ENCODE measurements at places on chromosomes 3 and 15.

GRCh38 chr15:98881526-98882520, 125.8 kb downstream of the PGPEP1L start:
- DNase-seq: peak; percentile 73

DNA sequence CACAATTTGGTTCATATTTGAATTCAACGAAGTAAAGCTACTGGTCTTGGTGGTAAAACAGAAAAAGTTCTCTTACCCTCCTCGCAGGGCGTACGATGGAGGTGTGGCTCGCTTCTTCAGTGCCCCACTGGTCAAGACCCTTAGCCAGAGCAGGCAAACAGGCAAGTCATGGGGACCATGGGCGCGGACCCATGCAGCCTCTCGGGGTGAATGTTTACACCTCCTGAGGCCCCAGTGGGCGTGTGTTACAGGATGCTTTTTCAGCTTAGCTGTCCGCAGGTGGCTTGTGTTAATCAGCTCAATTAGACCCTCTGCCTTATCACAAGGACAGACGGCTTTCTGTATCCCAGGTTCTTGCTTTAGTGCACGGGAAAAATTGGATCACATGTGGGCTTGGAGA, 991.8 kb downstream of the GBE1 start:
- DNase-seq: no peak

- peak; percentile 73 for DNase-seq
These were observed 57.2 kb downstream of the SEC22A start for GRCh38 chr3:123258811-123259420.

DNA sequence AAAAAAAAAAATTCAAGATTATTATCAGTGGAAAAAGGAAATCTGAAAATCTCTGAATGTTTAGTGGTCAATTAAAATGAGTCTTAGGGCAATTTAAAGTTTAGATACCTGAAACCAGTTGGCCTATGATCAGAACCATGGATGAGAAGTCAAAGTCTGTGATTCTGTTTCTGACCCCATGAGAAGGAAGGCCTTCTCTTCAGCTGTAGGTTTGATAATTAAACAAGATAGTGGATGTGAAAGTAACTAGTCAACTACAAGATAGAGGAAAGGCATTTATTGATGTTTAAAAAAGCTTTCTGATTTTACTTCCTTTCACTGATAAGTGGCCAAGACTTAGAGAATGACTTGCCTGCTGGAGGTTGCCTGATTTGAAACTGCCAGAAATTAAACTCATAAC, 8.7 kb downstream of the PLS1 start:
- no peak for DNase-seq

DNA sequence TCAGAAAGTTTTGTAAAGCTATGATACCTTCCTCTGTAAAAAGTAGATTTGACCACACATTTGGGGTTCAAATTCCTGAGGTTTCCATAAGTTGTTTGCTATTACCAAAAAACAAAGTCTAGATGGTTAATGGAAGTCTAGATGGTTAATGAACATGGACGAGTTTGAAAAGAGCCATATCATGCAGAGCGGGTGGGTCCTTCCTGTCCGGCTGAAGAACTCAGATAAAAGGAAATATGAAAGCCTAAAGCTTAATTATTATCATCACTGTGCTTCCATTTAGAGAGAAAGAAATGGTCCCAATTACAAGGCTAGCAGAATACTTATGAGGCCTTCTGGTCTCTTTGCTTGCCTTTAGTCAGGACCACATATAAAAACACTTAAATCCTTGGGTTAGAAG, 132.1 kb upstream of the SATB1 start:
- no peak for DNase-seq

- DNase-seq: peak; percentile 53
These were observed 8.8 kb downstream of the NEK10 start for GRCh38 chr3:27360113-27361078.

GRCh38 chr3:57785446-57785845, 29.3 kb downstream of the SLMAP start:
- DNase-seq: no peak

- DNase-seq: no peak
These were observed 233.8 kb downstream of the NTRK3 start for GRCh38 chr15:88022716-88023115.

DNA sequence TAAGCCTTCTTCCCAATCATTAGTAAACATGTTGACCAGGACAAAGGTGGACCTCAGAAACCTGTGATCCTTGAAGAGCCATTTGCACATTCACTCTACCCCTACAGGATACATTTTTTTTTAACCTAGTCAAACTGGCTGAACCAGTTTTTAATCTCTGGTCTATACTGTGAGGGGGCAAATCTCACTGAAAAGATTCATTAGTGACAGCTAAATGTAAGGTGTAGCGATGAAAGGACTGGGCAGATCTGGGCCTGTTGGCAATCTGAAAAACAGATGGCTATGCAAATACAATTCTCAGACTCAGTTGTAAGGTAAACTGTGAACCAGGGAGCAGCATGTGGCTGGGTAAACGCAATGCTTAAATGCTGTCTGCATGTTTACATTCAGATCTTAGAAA, 75.6 kb upstream of the SNTN start:
- no peak for DNase-seq

GRCh38 chr15:39407116-39407515, 173.8 kb upstream of the THBS1 start:
- peak; percentile 36 for DNase-seq

DNA sequence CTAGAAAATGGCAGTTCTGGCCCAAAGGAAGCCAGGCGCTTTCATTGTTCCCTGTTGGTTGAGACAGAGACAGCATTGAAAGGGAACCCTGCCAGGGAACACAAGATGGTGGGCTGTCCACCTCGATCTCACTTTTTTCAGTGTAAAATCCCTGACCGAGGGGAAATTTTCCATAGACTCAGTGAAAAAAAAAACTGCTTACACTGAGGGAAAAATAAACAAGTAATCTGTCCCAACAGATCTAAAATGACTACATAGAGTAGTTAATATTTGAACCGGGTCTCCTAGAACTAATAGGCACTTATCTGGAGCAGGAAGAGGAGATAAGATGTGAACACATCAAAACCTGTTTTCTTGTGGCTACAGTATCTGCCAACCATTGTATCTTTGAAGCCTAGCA, 763.4 kb upstream of the GOLIM4 start:
- no peak for DNase-seq

GRCh38 chr3:23739536-23739935, 66.2 kb upstream of the UBE2E1 start:
- peak; percentile 67 for DNase-seq

DNA sequence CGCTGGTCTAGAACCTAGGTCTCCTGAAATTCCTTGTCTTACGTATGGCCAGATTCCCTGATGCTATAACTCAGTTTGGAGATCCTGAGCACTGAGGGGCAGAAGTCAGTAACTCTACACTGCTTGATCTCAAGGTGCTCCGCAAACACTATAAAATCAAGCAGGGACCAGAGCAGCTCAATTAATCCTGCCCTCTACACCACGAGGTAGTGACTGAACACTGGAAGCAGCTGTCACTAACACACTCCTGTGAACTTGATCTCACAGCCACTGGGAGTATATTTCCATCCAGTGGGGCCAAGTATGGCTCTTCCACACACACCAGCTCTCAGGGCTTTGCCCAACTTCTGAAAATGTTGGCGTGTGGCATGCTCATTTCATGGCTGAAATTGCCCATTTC, 51.0 kb downstream of the EDEM1 start:
- no peak for DNase-seq

GRCh38 chr3:59374818-59375211, 325.0 kb upstream of the CFAP20DC start:
- no peak for DNase-seq

GRCh38 chr3:15633159-15633558, 31.6 kb downstream of the BTD start:
- no peak for DNase-seq

GRCh38 chr3:128573160-128573559, 77.5 kb downstream of the RPN1 start:
- no peak for DNase-seq

- DNase-seq: peak; percentile 14
These were observed 14.2 kb downstream of the CRBN start for GRCh38 chr3:3165241-3165640.

DNA sequence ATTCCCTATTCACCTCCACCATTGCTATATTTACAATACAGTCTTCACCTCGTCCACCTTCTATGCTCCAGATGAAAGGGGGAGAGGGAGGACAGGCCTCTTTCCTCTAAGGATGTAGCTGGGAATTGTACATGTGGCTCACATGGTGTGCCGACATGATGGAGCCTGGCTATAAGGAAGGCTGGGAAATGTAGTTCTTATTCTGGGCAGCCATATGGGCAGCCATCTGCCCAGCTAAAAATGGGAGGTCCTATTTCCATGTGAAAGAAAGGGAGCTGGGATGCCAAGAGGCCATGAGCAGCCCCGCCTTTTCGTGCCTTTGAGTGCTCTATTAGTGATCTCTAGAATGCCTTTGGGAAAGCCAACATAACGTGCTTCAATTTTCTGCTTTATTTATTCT, 27.1 kb upstream of the MGLL start:
- no peak for DNase-seq

GRCh38 chr3:185716436-185717108, 108.3 kb downstream of the IGF2BP2 start:
- DNase-seq: peak; percentile 70

- peak; percentile 46 for DNase-seq
These were observed 213.8 kb upstream of the STAC start for GRCh38 chr3:36166477-36166876.

GRCh38 chr3:118859950-118860349, 174.7 kb downstream of the IGSF11 start:
- DNase-seq: no peak

- no peak for DNase-seq
These were observed 18.9 kb downstream of the RAP2B start for GRCh38 chr3:153180860-153181372.

- DNase-seq: no peak
These were observed 181.5 kb upstream of the TOPAZ1 start for GRCh38 chr3:44060164-44060563.

GRCh38 chr3:153252963-153253362, 90.9 kb downstream of the RAP2B start:
- DNase-seq: peak; percentile 37

DNA sequence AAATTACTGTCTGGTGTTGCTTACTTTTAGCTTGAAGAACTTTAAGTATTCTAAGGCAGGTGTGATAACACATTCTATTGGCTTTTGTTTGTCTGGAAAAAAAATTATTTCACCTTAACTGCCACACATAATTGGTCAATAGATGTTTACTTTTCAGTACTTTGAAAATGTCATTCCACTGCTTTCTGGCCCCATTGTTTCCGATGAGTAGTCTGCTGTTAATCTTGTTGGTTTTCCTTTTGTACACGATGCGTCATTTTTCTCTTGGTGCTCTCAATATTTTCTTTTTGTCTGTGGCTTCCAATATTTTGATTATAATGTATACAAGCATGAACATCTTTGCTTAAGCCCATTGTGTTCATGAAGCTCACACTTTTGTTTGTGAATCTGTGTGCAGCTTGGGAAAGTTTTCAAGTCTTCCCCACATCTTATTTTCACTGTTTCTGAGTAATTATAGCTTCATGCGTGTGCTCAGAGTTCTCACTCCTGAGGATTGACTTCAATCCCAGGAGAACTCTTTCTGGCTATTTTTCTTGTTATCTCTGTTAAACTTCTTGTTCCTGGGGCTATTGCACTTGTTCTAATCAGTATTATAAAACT, 664.7 kb downstream of the IGSF11 start:
- no peak for DNase-seq

DNA sequence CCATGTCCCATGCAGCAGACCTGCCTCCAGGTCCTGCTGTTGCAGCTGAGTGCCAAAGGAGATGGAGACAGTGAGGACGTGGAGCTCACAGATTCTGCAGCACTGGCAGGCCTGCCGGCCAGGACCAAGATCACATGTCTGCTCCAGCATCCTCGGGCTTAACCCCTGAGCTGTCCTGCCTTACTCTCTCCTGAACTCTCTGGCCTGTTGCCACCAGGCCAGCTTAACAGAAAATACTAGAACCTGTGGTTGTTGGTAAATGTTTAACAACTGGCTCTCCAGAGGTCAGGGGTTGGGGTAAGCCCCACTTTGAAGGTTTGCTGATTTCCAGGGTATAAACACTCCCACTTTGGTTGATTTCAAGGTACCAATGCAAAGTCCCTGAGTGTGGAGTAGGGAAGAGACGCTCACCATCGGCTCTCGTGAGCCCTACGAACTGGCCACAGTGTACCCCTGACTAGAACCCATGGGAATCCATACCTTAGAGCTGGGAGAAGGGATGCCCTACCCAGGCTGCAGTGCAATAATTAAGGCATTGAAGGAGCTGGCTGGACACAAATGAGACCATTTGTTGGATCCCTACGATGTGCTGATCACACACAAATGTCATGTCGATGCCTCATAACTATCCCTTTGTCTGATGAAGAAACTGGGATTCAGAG, 147.9 kb downstream of the OR4M2 start:
- no peak for DNase-seq

- DNase-seq: no peak
These were observed 307.4 kb upstream of the RARB start for GRCh38 chr3:25120665-25121064.

DNA sequence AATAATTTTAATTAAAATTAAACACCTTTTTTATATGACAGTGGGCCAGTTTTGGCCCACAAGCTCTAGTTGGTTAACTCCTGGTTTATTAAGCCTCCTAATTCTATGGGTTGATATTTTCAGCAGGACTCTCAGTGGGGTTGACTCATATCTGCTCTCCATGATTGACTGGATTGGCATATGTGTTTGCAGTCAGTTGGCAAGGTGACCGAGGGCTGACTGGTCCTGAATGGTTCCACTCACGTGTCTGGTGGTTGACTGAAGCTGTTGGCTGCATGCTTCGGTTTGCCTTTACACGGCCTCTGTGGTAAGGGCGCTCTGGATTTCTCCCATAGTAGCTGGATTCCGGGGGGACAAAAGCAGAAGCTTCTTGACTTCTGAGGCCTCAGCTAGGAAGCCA, 65.3 kb upstream of the ZNF280D start:
- no peak for DNase-seq

GRCh38 chr3:4850211-4850927, 128.9 kb upstream of the BHLHE40 start:
- DNase-seq: no peak

DNA sequence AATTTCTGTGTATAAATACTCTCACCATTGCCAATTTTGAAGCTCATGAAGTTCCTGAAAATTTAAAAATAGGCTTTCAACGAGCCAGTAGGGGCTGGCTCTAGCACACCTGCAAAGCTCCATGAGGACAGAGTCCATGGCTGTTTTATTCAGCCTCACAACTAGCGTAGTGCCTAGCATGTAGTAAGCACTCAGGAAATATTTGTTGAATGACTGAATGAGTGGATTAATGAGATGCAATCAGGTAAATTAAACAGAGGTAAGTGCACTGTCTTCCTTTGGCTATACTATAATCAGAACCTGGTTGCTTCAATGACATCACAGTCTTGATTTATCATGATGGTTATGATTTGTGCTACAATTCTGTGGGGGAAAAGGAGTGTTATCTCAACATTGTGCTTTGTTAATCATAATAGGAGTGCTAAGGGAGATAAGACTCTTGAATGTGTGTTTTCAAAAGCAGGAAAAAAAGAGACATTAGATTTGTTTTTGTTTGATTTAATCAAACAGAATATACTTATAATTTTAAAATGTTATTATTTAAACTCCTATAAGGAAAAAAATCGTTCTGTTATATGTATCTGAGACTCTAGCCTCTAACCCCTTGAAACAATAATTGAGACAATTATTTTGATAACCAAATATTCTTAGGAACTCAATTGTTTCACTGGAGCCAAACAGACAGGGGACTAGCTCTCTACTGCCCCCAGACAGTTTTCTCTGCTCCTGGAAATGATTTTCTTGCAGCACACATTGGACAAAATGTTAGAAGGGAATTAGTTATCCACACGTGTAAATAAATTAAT, 171.7 kb upstream of the ATP11B start:
- peak; percentile 5 for DNase-seq

GRCh38 chr3:102841866-102842265, 407.1 kb downstream of the ZPLD1 start:
- no peak for DNase-seq
